ENCODE measurements at places on chromosomes 7 and 10.

DNA sequence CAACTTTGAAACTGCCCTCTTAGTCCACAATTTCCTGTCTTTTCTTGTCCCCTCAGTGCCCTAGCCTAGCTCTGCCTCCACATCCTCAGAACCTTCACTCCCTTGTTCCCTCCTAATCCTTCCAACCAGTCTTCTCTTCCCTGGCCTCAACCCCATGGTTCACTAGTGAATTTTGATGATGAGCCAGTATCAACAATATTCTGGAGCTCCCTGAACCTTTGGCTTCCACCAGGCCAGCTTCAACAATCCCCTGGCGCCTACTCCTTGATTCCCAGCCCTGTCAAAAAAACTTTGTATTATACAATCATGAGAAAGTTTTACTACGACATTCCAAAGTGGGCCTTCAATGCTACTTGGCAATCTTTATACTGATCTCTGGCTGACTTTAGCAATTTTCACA, 116.5 kb downstream of the LMBR1 start:
- DNase-seq: no peak

- DNase-seq: no peak
Measured at GRCh38 chr7:158809596-158809995, 19.7 kb downstream of the ESYT2 start.

DNA sequence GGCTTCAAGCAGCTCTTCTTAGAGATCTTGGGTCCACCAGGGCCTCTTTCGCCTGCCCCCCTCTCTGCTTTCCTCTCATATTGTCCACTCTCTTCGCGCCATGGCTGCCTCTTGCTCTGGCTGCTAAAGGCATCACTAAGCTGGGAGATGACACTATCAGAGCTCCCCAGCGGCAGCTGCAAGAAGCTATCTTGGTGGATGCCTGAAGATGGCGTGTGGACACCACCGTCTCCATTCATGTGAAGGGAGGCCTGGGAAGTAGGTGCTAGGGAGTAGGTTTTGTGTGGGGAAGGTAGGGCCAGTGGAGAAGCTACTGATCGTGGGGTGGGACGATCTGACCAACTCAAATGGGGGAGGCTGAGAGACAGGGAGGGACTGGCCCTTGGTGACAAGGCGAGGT, 45.9 kb upstream of the PDLIM1 start:
- DNase-seq: no peak

DNA sequence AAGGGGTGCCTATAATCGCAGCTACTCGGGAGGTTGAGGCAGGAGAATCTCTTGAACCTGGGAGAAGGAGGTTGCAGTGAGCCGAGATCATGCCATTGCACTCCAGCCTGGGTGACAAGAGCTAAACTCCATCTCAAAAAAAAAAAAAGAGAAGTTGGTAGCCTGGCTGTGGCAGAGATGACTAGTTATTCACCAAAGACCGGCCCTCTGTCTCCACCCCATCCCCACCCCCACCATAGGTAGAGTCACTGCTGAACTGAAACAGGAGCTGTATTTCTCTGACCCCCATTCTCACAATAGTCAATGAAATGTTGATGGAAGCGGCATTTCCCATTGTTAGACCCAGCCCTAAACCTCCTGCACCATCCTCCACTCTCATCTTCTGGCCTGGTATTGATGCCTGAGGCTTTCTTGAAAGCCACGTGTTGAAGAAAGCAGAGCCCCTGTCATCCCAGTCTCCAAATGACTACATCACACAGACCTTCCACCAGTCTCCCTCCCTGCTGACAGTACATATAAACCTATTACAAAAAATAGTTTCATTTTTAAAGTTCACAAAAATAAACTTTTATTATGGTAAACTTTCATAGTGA, 9.4 kb upstream of the PIK3CG start:
- no peak for DNase-seq

DNA sequence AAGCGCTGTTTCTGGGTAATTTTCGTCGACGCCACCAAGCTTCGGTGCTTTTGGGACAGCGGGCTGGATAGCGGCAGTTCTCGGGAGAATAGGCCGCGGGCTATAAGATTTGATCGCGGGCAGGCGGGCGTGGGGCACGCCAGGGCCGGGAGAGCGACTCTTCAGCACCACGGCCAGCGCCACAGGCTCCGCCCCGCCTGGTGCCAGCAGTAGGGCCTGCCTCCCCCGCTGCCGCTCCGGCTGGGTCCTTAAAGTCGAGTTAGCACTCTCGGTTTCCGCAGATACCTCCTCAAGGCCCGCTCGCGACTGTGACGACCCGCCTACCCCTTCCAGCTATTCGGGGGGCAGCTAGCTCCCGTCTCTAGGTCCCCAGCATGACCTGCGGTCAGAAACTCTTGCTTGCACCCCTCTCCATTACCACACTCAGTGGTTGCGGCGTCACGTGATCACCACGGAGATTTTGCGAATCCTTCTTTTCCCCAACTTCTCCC, 9.4 kb downstream of the NXPH1 start:
- DNase-seq: peak; percentile 73

DNA sequence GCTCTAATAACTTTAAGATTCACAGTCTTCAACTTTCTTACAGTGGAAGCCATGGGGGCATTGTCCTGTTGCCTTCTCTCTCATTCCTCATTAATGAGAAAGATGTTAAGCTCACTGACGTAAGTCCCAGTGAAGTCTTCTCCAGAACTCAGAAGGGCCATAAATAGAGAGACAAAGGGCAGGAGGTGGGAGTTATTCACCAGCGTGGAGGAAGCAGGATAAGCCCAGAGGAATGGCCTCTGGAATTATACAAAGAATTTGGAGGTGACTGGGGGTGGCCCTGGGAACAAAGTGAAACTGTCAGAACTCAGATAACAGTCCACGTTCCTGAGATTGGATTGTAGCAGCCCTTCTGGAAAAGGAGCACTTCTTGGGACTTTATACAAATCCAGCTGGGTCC, 52.4 kb downstream of the SORBS1 start:
- no peak for DNase-seq

DNA sequence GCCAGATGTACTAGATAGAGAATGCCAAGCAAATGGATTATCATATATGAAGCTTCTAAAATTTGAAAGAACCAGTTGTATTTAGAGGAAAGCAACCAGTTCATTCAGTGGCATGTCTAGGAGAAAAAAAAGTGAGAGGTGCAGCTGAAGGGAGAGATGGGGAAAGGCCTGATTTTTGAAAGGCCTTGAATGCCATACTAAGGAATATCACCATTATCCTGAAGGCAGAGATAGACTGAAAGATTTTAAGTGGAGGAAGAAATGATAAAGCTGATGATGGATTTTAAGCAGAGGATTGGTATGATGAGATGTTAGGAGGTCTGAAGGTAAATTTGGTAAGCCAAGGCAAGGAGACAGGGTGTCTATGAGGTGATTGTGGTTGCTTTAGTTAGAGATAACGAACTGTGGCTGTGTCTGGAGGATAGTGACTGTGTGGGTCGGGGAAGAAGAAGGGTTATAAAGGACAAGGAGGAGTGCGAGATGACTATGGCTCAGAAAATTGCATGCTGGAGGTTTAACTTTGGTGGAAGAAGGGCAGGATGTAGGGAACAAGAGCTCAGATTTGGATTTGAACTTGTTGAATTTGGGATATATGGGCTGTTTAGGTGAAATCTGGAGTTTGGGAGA, 330.8 kb downstream of the EXOC4 start:
- no peak for DNase-seq

All from activated T-cell treated with anti-CD3 and anti-CD28 coated beads, Interleukin-2, amount 50 U/mL, for 48 hours (primary cell).